Brain (organoid and tissue), 16 donors: ENCODE measurements at places on chromosomes 7 and 10.

GRCh38 chr7:130974794-130975193, 240.8 kb upstream of the KLF14 start:
- DNase-seq = no peak

DNA sequence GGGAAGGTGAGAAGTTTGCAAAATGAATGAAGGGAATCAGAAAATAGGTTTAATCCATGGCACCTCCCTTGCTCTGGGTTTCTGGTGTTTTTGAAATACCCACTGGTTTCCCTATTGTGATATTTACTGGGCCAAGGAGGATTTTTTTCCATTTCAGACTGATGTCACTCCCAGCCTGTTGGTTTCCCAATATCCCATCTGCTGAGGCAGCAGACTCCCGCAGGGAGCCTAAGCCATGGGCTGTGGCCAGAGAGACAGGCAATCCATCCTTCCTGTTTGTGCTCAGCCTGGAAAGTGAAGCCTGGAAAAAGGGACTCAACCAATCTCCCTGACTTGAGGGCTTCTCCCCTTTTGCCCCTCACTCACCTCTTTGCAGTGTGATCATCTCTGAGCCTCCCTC, 22.8 kb downstream of the FAM107B start:
- DNase-seq = peak; percentile 27

- DNase-seq = no peak
These were observed 702.4 kb upstream of the FZD8 start for GRCh38 chr10:36344240-36345174.

GRCh38 chr10:95353123-95353522, 62.3 kb upstream of the PDLIM1 start:
- no peak for DNase-seq

- no peak for DNase-seq
These were observed 201.4 kb upstream of the SH2B2 start for GRCh38 chr7:102085218-102085772.

DNA sequence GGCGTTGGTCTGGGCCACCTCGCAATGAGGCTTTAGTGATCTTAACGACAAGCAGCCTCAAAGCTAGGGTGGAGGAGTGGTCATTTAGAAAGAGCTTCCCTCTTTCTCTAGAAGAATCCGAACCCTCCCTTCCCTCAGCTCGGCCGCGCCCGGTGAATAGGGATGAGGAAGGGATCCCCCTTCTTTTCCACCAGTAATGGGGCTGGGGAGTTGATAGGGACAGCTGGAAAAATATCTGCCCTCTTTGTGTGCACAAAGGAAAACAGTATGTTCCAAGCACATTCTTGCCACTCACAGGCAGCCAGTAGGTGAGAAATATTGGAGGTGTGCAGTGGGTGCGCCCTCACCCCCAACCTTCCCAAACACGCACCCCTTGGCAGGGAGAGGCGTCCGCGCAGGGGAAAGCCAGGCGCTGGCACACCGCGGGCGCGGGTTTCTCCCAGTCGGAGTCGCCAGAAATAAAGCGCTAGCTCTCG, 6.5 kb downstream of the DLX5 start:
- DNase-seq = peak; percentile 26

DNA sequence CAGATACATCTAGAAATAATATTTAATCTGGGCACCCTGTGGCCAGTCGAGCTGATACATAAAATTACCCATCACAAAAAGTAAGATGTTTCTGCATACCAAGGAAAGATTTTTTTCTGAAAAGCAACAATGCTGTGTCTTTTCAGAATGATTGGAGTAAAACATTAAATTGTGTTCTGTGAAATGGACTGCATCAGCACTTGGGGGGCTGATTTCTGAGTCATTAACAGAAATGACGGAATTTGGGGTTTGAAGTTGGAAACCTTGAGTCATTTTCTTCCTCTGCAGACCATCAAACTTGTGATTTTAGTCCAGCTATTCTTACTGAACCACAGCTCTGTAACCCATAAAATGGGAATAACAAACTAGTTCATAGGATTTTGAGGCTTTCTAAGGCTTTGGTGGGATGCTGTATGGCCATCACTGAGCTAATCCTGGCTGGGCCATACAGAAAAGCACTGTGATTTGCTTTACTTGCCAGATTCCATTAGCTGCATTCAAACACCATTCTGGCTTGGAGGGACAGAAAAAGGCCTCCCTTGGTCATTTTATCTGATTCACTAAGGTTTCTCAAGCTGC, 739.4 kb upstream of the IGFBP3 start:
- no peak for DNase-seq

DNA sequence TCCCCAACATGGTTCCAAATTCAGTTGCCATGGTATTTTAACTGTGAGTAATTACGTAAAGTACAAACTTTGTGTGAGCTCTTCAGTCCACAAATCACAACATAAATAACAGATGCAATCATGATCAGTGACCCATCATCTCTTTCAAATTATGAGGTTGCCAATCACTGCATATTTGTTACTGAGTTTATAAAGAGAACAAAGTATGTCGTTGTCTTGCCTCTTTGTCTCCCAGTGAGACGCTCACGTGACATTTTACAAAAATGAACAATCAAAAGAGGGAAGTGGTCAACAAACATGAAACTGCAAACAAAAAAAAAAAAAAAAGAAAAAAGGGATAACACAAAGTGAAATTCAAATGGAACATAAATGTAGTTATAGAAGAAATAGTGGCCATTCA, 122.7 kb upstream of the PDSS1 start:
- DNase-seq = no peak

- peak; percentile 63 for DNase-seq
These were observed 24.5 kb upstream of the TTYH3 start for GRCh38 chr7:2607122-2607922.

- no peak for DNase-seq
These were observed 19.2 kb downstream of the PMPCB start for GRCh38 chr7:103316380-103316941.

DNA sequence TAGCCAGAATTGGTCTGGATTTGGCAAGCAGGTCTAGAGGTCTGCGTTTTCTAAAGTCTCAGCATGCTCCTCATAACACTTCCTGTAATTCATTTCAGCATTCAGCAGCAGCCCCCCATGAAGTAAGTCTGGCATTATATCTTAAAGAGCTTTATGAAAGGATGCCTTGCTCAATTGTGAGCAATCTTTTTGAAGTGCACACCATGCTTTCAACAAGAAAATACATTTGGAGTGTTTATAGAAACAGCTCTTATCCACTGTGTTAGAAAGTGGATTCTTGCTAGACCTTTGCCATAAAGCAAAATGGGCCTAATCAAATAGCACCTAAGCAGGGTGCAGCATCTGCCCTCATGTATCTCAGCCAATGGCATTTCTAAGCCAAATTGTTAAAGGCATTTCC, 378.0 kb upstream of the AKR1E2 start:
- DNase-seq = no peak

DNA sequence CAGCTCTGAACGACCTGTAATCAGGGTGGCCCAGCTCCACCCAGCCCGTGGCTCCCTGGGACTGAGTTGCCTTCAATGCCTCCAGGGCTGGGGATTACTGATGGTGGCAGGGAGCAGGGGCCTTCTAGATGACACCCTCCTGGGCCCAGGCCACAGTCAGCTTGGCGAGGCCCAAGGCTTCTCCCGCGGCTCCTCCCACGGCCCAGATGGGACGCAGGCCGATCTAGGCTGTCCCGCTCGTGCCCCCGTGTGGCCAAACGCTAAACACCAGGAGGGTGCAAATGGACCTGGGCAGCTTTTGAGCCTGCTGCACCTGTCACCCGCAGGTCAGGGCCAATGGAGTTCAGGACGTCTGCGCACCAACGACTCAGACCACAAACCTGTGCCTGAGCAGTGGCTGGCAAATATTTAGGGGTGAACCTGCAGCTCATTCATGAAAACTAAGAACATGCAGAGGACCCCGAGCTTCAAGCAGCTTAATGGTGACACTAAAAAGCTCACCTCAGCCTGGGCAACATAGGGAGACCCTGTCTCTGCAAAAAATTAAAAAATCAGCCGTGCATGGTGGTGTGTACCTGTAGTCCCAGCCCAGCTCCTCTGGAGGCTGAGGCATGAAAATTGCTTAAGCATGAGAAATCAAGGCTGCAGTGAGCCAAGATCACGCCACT, 43.2 kb downstream of the ASB13 start:
- peak; percentile 81 for DNase-seq

DNA sequence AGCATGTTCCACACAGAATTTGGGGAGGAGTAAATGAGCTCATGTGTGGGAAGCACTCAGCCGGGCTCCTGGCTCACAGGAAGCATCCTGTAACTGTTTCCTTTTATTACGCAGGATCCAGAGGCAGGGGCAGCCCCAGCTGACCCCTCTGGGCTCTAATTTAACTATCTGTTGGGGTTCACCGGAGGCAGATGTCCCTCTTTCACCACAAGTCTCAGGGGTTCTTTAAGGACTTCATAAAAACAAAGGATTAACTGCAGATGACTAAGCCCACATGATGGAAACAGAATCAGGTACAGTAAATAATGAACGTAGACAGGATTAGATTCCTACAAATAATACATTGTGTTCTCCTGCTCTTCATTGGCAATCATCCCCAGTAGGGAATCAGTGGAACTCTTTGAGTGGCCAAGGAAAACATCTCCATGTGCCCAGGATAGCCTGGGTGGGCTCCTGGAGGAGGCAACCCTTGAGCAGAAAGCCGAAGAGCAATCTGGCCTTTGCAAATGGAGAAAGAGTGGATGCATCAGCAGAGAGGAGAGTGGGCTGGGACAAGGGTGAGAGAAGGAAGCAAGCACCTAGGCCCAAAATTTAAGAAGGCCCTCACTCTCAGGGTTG, 24.6 kb downstream of the TBXAS1 start:
- no peak for DNase-seq

DNA sequence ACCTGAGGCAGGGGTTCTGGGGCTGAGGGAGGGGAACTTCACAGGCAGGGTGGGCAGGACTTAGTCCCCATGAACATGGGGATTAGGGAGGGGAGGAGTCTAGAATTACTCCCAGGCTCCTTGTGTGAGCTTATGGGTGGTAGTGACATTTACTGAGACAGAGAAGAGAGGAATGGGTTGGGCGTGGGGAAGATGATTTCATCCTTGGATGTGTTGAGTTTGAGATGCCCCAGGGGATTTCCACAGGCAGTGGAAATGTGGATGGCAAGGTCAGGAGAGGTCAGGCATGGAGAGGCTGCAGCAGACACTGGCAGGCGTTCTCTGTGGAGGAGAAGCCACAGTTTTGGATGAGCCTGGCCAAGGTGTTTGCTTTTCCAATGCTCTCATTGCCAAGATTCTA, 26.4 kb upstream of the GSDME start:
- no peak for DNase-seq
